Astrocyte of the hippocampus (primary cell): ENCODE measurements at places on chromosomes 2 and 18.

DNA sequence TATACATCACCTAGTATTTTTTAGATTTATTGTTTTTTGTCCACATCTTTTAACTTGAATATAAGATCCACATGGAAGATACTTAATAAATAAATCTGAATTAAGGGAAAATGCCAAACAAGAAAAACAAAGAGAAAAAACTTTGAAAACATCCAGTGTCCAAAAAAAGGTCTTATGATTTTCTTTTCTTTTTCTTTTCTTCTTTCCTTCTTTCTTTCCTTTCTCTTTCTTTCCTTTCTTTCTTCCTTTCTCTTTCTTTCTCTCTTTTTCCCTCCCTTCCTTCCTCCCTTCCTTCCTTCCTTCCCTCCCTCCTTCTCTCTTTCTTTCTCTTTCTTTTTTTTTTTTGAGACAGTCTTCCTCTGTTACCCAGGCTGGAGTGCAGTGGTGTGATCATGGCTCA is 29.6 kb upstream of the WIPF1 start:
- no peak for DNase-seq

GRCh38 chr2:238157506-238158017 is 1.2 kb upstream of the ERFE start:
- DNase-seq: no peak

- no peak for DNase-seq
These were observed 124.9 kb downstream of the DAW1 start for GRCh38 chr2:227996366-227996765.

- DNase-seq: no peak
These were observed 1238.4 kb downstream of the LRP1B start for GRCh38 chr2:140892436-140892835.

- DNase-seq: peak; percentile 30
These were observed 86.6 kb downstream of the LRP1B start for GRCh38 chr2:142044197-142044596.

DNA sequence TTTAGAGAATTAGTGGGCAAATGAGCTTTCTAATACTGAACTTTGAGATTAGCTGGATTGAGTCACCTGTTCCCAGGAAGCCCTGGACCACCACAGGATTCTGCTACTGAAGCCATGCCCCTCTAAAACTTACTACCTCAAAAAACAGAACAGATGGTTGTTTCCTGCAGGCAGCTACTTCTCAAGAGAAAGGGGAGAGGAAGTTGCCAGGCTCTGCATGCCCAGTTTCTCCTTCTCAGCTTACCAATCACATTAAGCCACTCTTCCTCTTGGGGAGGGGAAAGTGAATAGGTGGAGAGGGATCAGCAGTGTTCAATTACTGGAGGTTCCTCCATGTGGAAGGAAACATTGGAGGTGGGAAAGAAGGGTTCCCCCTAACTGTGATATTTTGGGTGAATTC is 24.9 kb upstream of the C1GALT1C1L start:
- DNase-seq: no peak

GRCh38 chr18:6797171-6797570 is 67.7 kb downstream of the ARHGAP28 start:
- no peak for DNase-seq

DNA sequence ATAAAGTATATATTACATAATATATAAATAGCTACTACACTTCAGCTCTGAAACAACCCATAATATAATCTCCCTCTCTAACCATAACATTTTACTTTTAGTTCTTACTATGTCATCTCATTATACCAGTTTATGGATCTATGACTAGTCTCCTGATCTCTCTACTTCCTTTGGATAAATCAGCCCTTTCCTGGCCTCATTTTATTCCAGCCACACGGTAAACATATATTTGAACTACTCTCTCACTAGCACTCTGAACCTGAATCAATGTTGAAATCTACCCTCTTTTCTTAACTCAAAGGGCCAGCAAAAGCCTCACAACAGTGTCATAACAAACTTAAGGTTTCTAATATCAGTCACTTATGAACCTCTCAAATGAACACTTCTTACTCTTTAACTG is 62.6 kb downstream of the BAZ2B start:
- no peak for DNase-seq

GRCh38 chr2:113137827-113138226 is 10.4 kb downstream of the IL1RN start:
- DNase-seq: no peak

- no peak for DNase-seq
These were observed 290.3 kb upstream of the ID2 start for GRCh38 chr2:8391584-8391983.

DNA sequence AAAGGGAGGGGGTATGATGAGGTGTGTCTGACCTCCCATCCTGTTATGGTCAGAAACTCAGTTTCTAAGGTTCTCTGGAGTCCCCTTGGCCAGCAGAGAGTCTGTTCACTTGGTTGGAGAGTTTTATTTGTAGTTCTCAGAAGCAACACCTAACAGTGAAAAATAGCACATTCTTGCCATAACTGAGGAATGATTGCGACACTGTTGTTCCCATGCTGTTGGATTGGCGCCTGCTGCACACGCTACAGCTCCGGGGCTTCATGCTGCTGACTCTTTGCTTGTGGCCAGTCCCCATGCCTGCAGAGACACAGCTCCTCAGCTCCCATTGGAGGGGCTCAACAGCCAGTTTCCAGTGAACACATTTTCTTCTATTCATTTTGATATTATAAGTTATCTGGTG is 42.1 kb downstream of the TPGS2 start:
- DNase-seq: peak; percentile 93

DNA sequence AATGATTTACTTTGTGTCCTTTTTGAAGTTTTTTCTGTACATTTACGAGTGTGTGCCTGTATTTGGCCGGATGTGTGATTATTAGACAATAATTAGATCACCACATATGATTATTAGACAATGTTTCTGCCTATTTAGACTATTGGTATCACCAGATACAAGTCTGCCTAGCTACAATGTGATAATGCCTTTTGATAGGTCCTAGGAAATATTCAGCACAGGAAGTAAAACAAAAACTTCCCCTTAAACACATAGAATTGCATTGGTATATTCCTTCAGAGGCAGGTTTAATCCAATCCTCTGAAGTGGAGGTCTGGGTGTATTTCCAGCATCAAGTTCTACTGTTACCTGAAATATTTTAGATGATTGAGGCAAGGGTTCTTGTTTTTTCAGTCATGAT is 275.1 kb downstream of the TGIF1 start:
- DNase-seq: no peak

GRCh38 chr2:150640039-150640438 is 152.6 kb upstream of the RND3 start:
- peak; percentile 22 for DNase-seq
